M059J (cell line): ENCODE measurements at places on chromosomes 1 and 21. TPM values are rescaled to one million over a fixed set of nuclear protein-coding genes. Genes with fewer than 3 reads are reported as not detected.

Gene S100A3
- total RNA-seq: 5.2 and 5.8 TPM in 2 replicates

DNA sequence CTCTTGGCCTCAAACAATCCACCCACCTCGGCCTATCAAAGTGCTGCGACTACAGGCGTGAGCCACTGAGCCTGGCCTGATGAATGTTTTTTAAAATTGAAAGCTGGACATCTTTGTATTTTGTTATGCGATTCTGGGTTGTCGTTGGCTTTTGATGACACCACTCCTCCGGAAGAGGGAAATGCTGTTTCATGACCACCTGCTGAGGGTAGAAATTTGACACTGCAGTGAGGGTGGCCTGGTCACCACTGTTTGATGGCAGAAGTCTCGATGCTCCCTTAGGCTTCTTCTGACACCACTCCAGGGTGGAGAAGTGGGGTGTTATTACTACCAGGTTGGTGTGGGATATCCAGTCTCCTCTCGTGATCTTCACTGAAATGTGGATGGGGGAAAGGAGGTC is 357.2 kb downstream of the RGS7 start:
- DNase-seq: no peak

DNA sequence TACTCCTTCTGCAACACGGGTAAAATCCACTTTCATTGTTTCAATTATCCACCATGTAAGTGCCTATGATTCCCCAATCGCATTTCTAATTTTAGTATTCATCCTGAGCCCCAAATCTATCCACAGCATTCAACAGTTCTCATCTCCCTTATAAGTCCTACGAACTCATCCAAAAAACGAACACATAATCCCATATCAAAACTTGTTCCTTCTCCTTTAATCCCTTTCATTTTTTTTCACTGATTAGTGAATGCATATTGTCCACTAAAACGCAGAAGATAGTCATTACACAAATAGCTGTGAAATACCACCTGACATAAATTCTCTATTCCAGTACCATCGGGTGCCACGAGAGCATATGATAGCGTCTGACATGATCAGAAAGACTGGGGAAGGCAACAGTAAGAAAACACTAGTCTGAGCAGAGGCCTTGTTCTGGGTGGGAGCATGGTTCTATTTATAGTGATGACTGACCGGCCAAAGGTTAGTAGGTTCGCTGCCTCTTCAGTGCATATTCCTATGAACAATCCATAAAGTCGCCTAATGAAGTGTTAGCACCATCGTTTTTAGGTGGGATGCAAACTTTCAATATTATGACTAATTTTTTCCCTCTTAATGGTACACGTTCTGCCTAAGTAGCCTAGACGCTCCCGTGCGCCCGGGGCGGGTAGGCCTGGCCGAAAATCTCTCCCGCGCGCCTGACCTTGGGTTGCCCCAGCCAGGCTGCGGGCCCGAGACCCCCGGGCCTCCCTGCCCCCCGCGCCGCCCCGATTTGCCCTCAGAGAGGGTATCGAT is 648 bp downstream of the ATP5PF start:
- DNase-seq: peak; percentile 36

Gene CCDC17
- total RNA-seq: 0.10 TPM in 2 replicates

GRCh38 chr1:14339288-14339687 is 259.2 kb upstream of the KAZN start:
- DNase-seq: no peak

GRCh38 chr21:28727809-28728208 is 264.9 kb downstream of the LTN1 start:
- DNase-seq: no peak

Gene CD5L
- total RNA-seq: 0.10 TPM in 1 of 2 replicates, not detected in the other

Gene PLD5
- not detected in 2 replicates for total RNA-seq

- DNase-seq: no peak
These were observed 29.8 kb downstream of the FHAD1 start for GRCh38 chr1:15276691-15277446.

DNA sequence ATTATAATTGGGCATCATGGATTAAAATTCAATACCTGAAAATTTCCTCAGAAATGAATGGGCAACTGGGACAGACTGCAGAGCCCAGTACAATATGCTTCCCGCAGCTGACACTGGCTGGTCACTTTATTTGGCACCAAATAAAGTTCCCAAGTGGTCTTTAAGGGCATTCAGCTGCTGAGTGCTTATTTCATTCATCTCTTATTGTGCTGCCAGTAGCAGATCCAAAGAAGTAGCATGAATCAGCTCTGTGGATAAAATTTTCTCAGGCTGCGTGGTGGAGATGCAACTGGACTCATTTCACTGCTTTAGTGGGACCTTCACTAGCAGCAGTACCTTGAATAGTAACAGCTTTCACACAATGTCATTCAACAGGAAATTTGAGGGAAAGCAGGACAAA is 226.3 kb upstream of the ADGRL2 start:
- no peak for DNase-seq

DNA sequence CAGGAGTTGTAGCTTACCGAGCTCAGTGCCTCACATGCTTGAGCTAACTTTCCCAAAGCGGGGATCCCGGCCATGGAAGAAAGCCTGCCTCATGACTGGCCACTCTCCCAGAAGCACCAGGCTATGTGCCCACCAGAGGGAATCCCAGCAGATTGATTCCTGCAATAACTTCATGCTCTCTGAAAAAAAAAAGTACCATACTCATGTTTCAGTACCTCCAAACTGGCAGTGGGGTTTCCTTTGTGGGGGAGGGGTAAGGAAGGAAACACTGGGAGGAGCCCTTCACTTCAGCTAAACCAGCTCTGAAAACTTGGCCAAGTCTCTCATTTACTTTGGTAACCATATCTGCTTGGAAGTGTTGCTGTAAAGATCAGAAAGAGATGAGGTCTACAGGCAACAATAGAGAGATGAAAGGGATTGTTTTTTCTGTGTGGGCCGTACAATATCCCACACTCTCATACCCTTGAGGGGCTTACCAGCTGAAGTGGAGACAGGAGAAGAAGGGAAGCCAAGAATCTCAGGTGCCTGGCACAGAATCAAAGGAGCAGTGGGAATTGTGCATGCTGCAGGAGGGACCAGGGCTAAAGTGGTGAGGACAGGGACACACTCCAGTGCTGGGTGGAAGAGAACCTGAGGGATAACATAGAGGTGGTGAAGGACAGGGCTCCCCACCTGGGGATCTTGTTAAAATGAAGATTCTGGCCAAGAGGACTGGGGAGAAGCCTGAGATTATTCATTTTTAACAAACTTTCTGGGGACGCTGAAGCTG is 42.4 kb upstream of the TACSTD2 start:
- peak; percentile 28 for DNase-seq

Gene CSMD2
- total RNA-seq: 11.8 and 23.0 TPM in 2 replicates

DNA sequence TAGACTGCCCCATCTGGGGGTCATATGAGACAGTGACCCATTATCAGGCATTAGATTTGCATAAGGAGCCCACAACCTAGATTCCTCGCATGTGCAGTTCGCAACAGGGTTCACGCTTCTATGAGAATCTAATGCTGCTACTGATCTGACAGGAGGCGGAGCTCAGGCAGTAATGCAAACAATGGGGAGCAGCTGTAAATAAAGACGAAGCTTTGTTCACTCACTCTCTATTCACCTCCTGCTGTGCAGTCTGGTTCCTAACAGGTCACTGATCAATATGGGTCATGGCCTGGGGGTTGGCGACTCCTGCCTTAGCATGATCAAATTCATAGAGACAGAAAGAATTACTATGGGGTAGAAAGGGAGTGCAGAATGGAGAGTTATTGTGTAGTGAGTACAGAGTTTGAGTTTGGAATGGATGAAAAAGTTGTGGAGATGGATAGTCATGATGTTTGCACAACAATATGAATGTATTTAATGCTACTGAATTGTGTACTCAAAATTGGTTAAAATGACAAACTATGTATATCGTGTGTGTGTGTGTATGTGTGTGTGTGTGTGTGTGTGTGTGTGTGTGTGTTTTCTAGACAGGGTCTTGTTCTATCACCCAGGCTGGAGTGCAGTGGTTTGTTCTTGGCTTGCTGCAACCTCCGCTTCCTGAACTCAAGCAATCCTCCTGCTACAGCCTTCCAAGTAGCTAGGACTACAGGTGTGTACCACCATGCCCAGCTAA is 42.2 kb downstream of the BTF3L4 start:
- DNase-seq: no peak

GRCh38 chr1:10108948-10109708 is 76.4 kb downstream of the UBE4B start:
- no peak for DNase-seq

DNA sequence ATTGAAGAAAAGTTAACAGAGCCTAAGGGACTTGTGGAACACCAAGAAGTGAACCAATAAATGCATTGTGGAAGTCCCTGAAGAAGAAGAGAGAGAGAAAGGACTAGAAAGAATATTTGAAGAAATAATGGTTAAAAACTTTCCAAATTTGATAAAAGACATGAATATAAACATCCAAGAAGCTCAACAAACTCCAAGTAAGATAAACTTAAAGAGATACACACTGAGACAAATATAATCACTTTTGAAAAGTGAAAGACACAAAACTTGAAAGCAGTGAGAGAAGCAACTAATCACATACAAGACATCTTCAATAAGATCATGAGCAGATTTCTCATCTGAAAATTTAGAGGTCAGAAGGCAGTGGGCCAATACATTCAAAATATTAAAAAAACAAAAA is 91.2 kb downstream of the MPZL1 start:
- DNase-seq: no peak

DNA sequence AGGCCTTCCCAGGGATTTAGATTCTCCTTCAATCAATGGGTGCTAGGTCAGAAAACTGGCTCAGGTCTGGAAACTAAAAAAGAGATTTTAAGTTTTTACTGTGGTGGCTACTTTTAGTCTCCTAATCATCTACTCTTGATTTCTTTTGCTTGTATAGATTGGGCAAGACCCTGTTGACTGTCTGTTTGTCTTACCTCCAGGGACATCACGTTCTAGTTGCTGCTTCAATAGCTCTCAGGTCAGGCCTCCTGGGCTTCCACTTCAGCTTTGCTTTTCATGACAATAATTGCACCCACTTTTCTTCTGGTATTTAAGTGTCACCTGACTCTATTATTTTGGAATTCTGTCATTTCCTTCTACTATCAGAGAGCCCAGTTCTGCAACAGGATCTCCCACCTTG is 28.5 kb upstream of the CREG1 start:
- no peak for DNase-seq

Gene FCGR3B
- total RNA-seq: 1.0 TPM in 1 of 2 replicates, not detected in the other

DNA sequence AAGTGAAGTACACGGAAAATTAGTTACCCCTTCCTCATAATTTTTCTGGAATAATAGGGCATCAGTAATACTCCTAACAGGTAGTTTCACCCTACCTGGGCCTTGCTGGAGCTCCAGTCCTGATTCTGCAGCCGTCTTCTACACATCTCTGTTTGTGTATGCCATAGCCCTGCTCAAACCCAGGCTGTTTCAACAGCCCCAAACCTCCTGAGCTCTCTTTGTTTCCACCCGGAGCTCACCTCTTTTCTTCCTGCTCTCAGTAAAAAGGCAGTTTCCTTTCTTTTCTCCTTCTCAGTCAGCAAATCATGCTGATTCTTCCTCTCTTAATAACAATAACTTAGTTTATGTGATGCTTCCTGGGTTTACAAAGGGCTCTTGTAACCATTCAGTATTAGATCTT is 355.1 kb upstream of the RUNX1 start:
- no peak for DNase-seq

DNA sequence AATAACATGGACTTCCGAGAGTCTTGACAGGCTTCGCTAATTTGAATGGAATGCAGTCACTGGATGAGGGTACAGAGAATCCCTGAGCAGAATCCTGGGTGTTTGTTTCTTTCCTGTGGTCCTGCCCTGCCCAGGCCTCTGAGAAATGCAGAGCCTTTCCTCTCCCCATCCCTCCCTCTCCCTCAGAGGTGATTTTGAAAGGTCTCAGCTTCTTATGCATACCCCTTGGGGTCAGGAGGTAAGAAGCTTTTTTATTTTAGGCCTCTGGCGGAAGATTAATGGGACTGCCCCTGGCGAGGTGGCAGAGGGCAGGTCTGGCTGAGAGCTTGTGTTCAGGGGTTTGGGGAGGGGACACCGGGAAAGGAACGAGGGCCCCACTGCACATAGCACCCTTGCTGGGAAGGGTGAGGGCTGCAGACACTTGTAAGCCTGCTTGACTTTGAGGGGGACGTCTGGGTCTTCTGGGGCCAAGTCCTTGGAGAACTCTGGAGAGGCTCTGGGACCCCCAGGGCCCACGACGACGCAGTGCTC is 116.5 kb upstream of the SLC45A1 start:
- peak; percentile 33 for DNase-seq

DNA sequence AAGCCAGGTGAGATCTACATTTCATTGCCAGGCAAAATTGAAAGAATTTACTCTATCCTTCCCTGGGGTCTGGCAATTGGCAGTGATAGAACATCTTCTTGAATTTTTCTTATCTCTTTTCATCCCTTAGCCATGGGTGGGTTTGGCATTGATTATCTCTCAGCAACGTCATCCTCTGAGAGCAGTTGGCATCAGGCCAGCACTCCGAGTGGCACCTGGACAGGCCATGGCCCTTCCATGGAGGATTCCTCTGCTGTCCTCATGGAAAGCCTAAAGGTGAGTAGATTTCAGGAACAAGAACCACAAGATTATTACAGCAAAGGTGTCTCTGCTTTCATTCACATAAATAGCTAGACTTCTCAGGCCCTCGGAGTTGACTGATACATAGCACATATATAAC is 39.3 kb downstream of the NCF2 start:
- no peak for DNase-seq

Gene CD247
- not detected in 2 replicates for total RNA-seq

Gene TMCC2
- total RNA-seq: 0.69 and 2.7 TPM in 2 replicates

Gene F3
- 76.5 and 131 TPM in 2 replicates for total RNA-seq

Gene NEK2
- 35.6 and 58.6 TPM in 2 replicates for total RNA-seq

Gene CLDN14
- total RNA-seq: not detected in 2 replicates

DNA sequence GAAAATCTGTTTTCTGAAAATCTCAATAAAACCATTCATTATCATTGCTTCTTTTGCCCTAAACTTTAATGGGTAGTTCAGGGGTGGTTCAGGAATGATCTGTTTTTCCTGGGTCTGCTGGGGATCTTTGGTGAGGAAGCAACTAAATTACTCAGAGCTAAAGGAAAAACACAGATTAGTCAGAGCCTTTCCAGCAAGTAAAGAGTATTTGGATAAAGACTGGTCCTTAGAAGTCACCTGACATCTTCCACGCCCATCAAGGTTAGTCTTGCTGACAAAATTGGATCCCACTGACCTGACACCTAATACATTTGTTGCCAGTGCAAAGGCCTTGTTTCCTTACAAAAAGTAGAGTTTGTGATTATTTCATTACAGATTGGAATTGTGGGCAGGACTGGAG is 24.2 kb downstream of the HSPA13 start:
- no peak for DNase-seq

DNA sequence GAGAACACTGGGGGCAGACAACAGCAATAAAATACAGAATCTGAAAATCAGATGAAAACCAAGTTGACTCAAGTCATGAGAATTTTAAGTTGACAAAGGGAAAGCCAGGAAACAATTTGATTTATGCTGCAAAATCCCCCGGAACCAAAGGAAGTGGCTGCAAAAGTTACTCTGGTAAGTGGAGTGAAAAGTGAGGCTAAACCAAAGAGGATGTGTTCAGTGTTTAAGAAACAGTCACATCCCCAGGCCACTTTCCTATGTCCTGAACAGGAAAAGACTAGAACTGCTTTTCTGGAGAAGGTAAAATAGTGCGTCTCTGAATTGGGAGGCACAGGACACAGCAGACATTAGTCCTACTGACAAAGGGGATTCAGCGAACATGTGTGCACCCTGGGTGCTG is 5.9 kb downstream of the TARBP1 start:
- no peak for DNase-seq

Gene SLC25A44
- total RNA-seq: 18.5 and 25.8 TPM in 2 replicates
